ENCODE measurements at places on chromosomes 3 and 15. TPM values are rescaled to one million over a fixed set of nuclear protein-coding genes. Genes with fewer than 3 reads are reported as not detected.

Gene LRTM1
- polyA plus RNA-seq: 96.0 TPM

Gene AGTR1
- polyA plus RNA-seq: 31.0 TPM

Gene APBA2
- 4.4 TPM for polyA plus RNA-seq

Gene TMEM89
- not detected for polyA plus RNA-seq

Gene ALDH1A2
- polyA plus RNA-seq: 18.5 TPM

Gene SV2B
- 3.9 TPM for polyA plus RNA-seq

Gene CD200R1L
- polyA plus RNA-seq: not detected

Gene MUC20
- 6.6 TPM for polyA plus RNA-seq

DNA sequence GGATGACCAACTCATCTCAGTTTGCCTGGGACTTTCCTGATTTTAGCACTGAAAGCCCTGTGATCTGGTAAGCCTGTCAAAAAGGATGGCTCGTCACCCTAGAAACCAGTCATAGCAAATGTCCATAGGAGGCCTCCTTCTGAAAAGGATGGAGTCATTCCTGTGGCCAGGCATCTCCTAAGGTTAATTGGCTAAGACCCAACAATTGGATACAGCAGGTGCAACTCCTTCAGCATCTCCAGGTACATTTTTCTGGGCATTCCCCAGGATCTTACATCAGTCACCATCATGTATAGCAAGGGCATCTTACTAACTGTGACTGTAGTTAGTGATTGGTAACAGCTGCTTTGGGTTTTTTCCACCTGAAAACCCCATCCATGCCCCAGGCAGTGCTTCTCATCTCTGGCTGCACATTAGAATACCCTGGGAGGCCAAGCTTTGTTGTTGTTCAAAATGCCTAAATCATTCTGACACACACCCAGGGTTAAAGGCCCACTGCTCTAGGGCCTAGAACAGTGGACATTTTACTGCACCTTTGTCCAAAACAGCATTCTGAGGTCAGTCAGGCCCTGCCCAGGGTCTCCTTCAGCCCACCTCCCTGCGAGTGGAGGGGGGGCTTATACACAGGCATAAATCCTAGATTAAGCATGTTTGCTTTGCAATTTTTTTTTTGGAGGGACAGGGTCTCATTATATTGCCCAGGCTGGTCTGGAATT, 28.3 kb upstream of the GALNT15 start:
- no peak for DNase-seq

DNA sequence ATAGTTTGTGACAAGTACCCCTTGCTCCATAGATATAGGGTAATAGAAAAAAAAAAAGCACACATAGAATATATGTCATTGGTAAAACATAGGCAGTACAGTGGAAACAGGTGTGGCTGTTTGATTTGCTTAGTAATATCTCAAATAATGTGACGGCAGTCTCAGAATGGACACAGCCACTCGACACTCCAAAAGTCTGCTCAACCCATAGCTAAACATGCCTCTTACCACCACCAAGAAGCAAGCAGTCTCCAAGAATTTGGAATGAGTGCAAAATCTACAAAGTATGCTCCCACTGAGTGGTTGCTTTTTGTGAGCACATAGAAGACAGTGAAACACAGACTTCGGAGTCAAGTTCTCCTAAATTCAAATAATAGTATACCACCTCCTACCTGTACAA, 43.0 kb downstream of the RAB27A start:
- no peak for DNase-seq

DNA sequence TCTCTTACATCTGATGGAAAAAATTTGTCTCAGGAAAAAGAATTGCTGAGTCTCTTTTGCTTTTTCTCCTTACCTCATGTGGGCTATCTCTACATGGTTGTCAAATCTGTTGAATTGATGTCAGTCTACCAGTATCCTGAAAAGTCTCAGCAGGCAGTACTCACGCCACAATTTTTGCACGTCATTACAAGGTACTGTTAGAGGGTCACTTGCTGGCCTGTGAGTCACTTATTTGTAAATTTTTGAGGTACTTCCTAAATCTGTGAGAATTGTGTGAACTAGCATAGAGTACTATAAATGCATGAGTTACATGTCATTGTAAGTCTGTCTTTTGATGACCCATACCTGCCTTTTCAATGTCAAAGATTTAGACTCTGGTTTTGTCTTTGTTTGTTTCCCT, 15.9 kb downstream of the HPS3 start:
- no peak for DNase-seq

- peak; percentile 24 for DNase-seq
Observed at GRCh38 chr15:97521381-97522285, 438.9 kb upstream of the ARRDC4 start.

DNA sequence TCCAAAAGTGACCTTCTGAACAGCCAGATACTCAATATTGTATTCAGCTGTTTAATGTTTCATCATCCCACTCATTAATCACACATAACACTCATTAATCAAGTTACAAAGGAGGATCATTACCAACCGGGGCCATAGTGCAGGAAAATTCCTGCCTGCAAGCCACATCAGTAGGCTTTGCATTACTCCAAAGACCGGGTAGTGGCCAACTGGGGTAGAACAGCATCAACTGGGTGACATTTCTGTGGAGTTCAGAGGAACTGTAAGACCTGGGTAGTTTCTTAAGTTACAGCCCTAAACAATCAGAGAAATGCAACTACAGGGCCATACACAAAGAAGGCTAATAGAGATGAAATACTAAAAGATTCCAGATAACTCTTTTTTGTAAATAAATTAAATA, 253.1 kb downstream of the WDR72 start:
- DNase-seq: no peak

GRCh38 chr15:101320501-101321052, 25.5 kb upstream of the SNRPA1 start:
- DNase-seq: no peak

- DNase-seq: peak; percentile 11
Observed at GRCh38 chr3:158539414-158540014, 31.5 kb upstream of the MLF1 start.

DNA sequence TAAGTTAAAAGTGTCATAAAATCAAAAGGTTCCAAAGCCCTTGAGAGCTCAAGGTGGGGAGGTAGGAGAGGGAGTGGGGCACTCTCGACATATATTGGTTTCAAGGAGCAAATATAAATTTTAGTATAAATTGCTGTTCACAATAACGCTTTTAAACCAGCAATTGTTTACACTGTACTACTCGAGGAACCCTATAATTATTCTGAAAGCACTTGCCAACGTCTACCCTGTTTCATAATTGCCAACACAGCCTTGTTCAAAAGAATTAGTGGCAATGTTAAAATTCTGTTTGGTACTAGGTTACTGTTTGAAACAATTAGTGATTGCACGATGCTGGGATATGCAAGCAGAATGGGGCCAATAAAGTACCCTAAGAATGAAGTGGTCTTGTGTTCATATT, 76.3 kb upstream of the ICE2 start:
- no peak for DNase-seq

DNA sequence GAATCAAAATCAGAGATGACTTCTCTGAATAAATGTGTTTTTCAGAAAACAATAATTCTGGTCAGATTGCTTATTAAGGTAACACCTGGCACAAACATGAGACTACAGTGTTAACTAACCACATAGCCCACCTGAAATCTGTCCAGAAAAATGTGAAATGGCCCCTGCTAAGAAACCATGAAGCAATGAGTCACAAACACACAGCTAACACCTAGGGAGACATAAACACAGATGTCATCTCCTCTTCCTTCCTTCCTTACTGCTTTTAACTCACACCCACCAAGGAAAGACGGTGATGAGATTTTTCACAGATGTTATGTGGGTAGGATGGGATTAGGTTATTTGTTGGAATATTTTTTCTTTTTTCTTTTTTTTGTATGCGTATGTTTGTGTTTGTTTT, 315.0 kb upstream of the STAC start:
- no peak for DNase-seq

DNA sequence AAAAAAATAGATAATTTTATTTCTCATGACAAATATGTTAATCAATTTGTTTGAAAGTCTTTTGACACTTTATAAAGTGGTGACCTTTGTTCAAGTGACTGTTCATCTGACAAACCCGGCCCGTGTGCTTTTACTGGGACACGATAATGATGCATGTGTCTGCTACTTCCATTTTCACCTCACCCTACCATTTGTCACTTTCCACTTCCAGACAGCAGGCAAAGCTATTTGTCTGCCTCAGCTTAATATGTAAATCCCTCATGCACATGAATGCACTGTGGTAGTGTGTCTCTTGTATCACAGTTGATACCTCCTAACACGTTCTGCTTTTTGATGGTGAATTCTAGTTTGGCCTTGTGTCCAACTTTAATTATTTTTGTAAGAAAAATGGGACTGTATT, 204.3 kb downstream of the BBX start:
- no peak for DNase-seq

- DNase-seq: no peak
Observed at GRCh38 chr3:85474241-85474640, 515.5 kb downstream of the CADM2 start.

GRCh38 chr3:176953106-176954060, 243.9 kb downstream of the TBL1XR1 start:
- peak; percentile 30 for DNase-seq

- DNase-seq: no peak
Observed at GRCh38 chr15:59165726-59166125, 40.9 kb upstream of the LDHAL6B start.

- no peak for DNase-seq
Observed at GRCh38 chr3:117272274-117272673, 562.7 kb downstream of the TUSC7 start.

DNA sequence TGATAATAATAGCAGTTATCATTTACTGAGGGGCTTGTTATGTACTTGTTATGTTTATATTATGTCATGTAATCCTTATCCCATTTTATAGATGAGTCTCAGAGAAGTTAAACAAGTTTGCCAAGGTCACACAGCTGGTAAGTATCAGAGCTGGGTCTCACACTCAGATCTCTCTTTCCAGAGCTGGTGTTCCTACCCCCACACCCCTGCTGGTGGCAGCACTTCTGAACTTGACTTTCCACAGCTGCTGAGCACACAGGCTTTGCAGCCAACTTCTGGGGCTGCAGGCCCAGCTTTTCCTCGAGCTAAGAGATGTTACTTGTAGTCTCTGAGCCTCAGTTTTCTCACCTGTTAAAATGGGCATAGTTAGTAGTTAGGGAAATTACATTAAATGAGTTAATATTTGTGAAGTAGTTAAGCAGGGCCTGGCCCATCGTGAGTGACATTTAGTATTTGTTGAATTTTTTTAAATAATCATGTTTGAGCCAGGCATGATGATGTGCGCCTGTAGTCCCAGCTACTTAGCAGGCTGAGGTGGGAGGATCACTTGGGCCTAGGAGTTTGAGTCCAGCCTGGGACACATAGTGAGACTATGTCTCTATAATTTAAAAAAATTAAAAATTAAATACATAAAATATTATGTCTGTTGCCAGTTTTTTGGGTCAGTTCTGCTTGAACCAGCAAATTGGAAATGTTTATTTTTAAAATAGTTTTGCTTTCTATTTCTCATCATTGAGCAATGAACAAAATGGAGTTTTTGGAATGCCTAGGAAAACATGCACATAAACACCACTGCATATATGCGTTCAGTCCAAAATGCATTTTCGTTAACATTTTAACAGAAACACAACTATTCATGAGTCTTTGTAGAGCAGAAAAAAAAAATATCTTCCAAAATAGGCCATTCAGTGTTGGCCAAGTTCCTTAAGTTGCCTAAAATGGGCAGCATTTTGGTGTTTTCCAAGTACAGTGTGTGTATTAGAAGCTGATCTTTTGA, 87.3 kb downstream of the SMAD6 start:
- peak; percentile 53 for DNase-seq

DNA sequence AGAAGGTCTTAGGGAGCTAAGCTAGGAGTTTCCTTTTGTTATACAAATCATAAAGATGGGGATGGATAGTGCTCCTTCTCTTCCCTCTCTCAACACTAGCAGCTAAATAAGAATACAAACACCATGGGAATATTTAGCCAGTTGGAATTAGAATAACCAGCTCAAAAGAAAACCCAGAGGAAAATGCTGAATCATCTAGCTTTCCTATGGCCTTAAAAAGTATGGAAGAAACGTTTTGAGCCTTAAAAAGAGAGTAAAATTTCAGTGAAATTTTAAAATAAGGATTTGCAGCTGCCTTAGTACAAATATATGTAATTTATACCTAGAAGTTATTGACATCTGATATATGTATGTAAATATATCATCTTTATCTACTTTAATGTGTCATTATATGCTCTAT, 245.8 kb downstream of the STXBP5L start:
- no peak for DNase-seq

DNA sequence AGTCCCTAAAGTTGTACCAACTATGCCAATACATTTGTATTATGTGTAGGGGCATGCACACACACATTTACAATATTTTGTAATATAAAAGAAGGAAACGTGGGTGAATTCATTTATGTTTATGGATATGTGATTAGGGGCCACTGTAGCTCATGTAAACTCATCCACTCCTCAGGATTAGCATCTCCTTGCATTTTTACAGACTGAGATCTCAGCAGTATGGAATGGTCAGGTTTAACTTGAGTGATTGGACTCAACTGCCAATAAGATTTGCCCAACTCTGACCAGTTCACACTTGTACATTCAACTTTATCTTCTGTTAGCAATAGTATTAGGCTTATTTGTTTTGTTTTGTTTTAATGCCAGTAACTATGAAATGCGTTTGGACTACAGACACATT, 36.5 kb downstream of the PSMD6 start:
- no peak for DNase-seq

DNA sequence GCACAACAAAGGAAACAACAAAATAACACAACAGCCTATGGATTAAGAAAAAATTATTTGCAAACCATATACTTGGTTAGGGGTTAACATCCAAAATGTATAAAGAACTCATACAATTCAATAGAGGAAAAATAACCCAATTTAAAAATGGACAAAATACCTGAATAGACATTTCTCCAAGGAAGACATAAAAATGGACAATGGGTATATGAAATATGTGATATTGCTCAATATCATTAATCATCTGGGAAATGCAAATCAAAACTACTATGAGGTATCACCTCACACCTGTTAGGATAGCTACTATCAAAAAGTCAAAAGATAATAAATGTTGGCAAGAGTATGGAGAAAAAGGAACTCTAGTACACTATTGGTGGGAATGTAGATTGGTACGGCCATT, 71.0 kb upstream of the THRB start:
- DNase-seq: no peak

DNA sequence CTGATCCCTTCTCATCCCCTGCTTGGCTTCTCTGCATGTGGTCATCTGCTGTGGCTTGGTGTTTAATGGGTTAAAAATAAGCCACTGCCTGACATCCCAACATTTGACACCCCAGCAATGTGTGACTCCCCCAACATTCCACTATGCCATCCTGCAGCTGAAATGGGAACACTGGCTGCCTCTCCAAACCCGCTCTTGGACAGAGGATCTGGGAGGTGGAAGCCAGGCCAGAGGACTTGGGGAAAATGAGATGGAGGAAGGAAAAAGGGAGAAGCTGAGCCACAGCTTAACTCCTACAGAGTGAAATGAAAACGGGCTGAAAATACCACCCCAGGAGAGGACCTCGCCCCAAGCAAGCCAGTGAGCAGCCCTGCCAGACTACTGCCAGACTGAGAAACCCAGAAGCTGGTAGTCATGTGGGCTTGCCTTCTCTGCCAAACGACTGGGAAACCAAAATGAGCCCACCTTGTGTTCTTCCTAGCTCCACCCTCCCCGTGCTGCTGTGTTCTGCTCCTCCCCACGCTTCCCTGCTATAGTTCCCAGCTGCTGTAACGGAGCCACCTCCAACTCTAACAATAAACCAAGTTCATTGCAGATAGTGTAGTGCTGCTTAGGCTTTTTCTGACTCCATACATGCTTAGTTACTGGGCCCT, 13.7 kb downstream of the MAP1A start:
- peak; percentile 27 for DNase-seq

All from hindlimb muscle (tissue), 1 donor.